Caki2 (cell line): ENCODE measurements at places on chromosomes 2 and 18.
A peak's percentile ranks its signal among the peaks of the same experiment; 100 is the strongest.

GRCh38 chr18:55751476-55751875 is 163.5 kb upstream of the TCF4 start:
- DNase-seq, result no peak

DNA sequence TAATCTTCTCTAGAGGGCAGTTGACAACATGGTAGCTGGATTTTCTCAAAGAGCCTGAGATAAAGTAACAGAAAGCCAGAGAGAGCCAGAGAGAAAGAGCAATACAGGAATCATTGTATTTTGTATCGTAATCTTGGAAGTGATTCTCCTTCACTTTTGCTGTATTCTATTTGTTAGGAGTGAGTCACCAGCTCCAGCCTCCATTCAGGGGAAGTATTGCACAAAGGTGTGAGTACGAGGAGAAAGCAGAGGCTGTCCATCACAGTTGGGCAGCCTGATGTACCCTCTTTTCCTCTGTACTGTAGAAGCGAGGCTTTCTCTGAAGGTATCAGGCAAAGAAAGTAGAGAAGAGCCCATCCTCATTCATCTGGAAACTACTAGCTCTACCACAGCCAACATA is 176.8 kb downstream of the KCNS3 start:
- DNase-seq, result no peak

DNA sequence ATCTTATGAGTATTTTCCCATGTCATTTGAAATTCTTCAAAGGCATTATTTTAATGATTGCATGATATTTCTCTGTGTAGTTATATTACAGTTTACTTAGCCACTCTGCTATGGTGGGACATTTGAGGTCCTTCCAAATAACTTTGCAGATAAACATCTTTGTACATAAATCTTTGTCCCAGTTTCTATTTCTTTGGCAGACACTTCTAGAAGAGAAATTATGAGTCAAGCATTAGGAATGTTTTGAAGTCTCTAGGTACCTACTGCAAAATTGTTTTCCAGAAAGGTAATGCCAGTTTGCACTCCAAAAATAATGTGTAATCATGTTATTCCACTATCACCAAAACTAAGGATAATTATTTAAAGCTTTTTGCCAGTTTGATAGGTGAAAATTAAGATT is 149.7 kb downstream of the EN1 start:
- peak; percentile 12 for DNase-seq

DNA sequence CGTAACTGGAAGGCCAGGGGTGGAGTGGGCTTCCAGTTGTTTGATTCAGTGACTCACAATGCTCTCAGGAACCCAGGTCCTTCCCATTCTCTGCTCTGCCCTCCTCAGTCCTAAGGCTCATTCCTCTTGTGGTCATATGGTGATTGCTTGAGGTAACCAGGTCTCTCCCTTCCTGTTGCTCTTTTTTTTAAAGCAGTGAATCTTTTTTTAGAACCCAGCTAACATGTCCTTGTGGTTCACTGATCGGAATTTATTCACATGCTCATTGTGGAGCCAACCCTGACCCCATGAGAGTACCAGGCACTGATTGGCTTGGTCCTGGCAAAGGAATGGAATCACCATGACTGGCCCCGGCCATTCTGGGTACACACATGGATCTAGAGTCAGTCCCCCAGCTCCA is 7.4 kb downstream of the THNSL2 start:
- DNase-seq, result no peak

GRCh38 chr2:175111200-175111657 is 56.8 kb downstream of the ATF2 start:
- peak; percentile 30 for DNase-seq

DNA sequence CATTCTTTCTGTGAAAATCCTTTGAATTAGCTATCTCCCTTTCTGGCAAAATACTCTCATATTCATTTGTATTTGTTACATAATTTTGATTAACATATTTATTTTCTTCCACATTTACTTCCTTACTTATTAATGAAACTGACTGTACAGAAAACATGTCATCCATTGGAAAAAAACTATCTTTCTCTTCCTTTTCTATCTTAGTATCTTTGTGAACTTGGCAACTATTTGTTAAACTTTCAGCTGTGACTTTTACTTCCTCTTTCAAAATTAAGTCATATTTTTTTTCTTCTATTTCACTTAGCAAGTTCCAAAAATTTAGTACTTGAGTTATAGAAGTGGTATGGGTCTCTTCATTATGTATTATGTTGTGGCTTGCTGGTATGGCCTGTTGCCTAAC is 2.6 kb downstream of the RAD51AP2 start:
- DNase-seq, result no peak

- no peak for DNase-seq
Observed at GRCh38 chr2:85340034-85340892, 12.5 kb upstream of the TGOLN2 start.

DNA sequence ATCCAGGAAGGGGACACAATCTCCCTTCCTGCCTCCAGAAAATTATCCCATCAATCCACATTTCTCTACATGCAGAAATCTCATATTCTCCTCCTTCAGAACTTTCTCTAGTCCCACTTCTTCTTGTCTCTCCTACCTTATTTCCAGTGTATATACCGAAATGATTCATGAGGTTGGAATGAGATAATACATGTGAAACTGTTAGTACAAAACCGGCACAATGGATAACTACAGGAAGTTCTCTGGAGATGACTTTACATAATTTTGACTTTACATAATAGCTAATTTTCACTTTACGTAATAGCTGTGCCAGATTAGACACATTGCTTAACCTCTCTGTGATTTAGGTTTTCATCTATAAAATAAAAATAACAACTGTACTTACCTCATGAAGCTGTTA is 801.3 kb downstream of the ERBB4 start:
- no peak for DNase-seq

DNA sequence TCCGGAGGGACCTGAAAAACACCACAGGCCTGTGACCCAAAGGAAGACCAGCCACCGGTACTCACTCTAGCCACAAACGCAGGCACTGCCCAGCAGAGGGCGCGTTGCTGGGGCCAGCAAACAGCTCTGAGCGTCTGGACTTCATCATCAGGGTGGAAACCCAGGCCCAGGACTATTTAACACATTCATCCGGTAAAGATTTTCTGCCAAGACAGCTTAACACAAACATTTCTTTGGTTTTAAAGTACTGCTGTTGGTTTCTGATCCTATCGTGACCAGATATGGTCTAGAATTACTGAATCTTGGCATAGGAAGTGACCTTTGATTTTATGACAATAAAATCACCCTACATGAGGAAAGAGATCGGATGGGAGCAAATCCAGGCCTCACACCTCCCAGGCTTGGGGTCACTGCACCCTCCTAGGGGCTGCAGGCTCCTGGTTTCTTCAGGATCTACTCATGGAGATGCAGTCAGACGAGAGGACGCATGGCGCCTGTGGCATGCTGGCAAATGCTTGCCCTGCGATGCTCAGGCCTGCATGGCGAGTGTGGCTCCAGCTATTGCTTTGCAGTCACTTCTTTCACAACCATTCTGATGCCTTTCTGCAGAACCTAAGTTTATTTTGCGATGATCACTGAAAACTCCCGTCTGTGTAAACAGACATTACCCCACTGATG is 130.4 kb downstream of the COL4A4 start:
- no peak for DNase-seq

GRCh38 chr18:410047-410455 is 90.5 kb downstream of the COLEC12 start:
- no peak for DNase-seq

DNA sequence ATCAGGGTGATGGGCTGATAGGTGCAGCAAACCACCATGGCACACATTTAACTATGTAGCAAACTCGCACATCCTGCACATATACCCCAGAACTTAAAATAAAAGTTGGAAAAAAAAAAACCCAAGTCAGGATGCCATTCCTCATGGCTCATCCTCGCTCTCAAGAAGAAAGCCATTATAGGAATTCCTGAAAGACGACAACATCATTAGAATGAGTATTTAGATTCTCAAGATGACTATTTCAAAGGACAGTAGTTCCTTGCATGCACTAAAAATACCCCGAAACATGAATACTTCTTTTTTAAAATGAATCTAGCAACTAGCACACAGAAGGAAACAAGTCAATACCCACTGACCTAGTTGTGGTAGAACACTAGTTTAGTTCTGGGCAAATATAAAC is 285.8 kb upstream of the REV1 start:
- peak; percentile 16 for DNase-seq

GRCh38 chr2:138177693-138178092 is 213.4 kb downstream of the HNMT start:
- DNase-seq, result no peak

GRCh38 chr2:183214680-183215079 is 90.4 kb downstream of the NUP35 start:
- DNase-seq, result no peak

DNA sequence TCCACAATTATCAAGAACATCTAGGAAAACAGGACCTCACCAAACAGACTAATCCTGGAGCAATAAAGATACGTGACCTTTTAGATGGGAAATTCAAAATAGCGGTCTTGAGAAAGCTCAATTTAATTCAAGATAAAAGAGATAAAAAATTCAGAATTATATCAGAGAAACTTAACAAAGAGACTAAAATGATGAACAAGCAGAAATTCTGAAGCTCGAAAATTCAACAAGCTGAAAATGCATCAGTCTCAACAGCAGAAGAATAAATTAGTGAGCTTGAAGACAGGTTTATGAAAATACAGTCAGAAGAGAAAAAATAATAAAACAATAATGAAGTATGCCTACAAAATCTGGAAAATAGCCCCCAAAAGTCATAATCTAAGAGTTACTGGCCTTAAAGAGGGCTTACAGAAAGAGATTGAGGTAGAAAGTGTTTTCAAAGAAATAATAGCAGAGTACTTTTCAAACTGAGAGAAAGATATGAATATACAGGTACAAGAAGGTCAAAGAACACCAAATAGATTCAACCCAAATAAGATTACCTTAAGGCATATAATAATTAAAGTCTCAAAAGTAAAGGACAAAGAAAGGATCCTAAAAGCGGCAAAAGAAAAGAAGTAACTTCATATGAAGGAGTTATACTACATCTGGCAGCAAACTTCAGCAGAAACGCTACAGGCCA is 13.2 kb downstream of the ORC4 start:
- DNase-seq, result no peak

DNA sequence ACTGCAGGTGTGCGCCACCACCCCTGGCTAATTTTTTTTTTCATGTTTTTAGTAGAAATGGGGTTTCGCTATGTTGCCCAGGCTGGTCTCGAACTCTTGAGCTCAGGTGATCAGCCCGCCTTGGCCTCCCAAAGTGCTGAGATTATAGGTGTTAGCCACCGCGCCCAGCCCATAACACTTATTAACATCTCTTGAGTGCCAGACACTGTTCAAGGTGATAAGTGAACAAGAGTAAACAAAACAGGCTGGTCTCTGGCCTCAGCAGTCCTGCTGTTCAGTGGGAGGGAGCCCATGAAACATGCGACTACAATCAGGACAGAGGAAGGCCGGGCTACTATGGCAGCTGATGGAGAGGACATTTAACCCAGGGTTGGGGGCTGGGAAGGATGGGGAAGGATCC is 42.3 kb downstream of the KCTD1 start:
- DNase-seq, result no peak

GRCh38 chr2:105179469-105180372 is 61.8 kb upstream of the GPR45 start:
- DNase-seq, result peak; percentile 76

DNA sequence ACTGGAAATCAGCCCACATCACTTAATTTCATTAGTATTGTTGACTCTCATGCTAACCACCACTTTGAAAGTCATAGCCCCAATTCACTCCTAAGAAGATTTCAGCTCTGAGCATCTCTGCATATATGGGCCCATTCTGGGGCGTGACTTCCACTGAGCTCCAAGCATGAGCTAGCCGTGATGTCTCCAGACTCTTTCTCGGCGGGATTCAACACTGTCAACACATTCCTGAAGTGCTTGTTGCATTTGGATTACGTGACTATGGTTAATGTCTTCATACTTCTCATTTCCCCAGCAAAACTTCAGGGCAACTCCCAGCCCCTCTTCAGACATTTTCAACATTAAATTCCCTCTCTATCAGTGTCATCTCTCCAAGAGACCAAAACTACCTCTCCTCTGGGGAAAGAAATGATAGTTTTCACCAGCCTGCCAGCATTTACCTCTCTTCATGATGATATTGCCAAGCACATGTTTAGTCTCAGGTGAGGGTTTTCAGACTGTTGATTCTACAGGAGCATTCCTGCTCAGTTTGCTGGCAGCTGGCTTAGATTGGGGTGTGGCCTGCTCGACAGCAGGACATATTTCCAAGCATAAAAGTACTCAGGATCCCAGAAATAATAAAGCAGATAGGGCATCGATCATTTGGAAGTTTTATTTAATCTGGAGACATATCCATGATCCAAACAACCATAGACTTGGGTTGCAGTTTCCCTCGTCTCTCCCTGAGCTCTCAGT is 81.7 kb downstream of the FEZ2 start:
- DNase-seq, result no peak

GRCh38 chr18:79241755-79242154 is 154.0 kb upstream of the NFATC1 start:
- no peak for DNase-seq

GRCh38 chr2:172232708-172233396 is 130.2 kb upstream of the DLX2 start:
- DNase-seq, result no peak

- DNase-seq, result peak; percentile 70
Observed at GRCh38 chr2:71746946-71747501, 293.7 kb downstream of the DYSF start.

- no peak for DNase-seq
Observed at GRCh38 chr18:3179430-3180089, 40.2 kb downstream of the MYOM1 start.

DNA sequence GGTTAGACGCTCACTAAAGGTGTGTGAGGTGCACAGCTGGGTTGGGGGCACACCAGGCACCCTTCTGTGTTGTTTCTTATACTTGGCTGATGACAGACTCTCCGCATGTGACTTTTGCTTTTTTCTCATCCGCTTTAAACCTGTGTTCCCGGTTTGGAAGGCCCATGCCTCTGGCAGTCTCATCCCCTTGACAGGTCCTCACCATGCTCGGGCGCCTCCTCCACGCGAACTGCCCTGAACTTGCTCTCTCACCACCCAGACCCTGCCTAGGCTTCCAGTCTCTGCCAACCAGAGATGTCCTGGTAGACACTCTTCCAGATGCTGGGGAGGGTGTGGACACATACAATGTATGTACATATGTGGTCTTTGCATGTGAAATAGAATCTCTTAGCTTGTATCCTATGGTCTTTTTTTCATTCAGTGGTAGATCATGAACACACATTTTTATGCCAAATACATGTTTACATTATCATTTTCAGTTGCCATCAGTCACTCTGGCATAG is 79.8 kb downstream of the LIMS1 start:
- DNase-seq, result no peak

DNA sequence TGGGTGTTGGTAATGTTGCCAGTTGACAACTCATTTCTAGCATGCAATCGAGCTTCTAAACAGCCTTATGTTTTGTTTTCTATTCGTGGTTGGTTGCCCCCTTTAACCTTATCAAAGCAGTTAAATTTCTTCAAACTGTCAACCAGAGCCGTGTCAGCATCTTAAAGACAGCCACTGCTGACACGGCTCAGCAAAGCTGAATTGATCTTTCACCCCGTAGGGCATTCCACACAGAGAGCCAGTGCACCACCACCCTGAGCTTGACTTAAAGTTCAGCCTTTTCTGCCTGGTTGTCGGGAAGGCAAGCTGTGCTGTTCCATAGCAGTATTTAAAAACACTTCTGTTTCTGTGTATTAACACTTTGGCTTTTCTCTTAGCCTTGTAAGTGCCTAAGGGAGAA is 355.0 kb upstream of the CHST9 start:
- DNase-seq, result peak; percentile 1
